ENCODE measurements at places on chromosomes 7 and 10. TPM values are rescaled to one million over a fixed set of nuclear protein-coding genes. Genes with fewer than 3 reads are reported as not detected.

GRCh38 chr7:110835849-110836248 lies 255.1 kb upstream of the LRRN3 start:
- no peak for DNase-seq

- DNase-seq = no peak
Measured at GRCh38 chr10:113042868-113043267, 92.8 kb downstream of the TCF7L2 start.

- DNase-seq = no peak
Measured at GRCh38 chr7:108090791-108091460, 39.2 kb downstream of the LAMB4 start.

- DNase-seq = no peak
Measured at GRCh38 chr10:117152668-117153067, 14.6 kb upstream of the VAX1 start.

- DNase-seq = no peak
Measured at GRCh38 chr7:96728139-96728538, 18.5 kb upstream of the SEM1 start.

Gene SEMA3D
- 5.9 TPM for total RNA-seq

GRCh38 chr10:14384116-14384730 lies 53.5 kb upstream of the FRMD4A start:
- no peak for DNase-seq

DNA sequence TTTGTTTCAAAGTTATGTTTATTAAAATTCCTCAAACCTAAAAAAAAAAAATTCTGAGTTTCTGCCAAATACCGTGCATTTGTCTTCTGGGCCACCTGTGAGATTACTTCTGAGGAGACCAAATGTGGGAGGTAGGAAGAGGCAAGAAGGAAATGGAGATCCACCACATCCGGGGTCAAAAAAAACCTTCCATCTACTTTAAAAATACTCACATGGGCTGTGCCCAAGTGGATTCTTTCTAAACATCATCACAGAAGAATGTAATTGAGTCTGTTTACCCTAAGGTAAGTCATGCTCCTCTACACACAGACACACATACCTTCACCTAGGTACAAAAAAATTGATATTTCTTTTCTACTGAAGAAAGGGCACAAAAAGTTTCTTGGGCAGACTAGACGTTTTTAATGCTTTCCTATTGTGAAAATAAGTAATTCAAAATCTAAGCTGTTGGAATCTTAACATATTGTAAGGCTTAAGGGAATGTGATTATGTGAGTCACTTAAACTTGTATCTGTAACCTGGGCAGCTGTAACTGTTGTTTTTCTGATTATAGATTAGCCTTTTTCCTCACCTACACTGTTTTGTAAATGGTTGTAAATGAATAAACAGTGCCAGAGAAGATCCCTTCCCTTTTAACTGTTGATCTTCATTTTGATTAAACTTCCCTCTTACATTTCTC lies 19.1 kb upstream of the SPOCK2 start:
- DNase-seq = no peak

- DNase-seq = no peak
Measured at GRCh38 chr10:127485153-127485857, 63.8 kb upstream of the NPS start.

DNA sequence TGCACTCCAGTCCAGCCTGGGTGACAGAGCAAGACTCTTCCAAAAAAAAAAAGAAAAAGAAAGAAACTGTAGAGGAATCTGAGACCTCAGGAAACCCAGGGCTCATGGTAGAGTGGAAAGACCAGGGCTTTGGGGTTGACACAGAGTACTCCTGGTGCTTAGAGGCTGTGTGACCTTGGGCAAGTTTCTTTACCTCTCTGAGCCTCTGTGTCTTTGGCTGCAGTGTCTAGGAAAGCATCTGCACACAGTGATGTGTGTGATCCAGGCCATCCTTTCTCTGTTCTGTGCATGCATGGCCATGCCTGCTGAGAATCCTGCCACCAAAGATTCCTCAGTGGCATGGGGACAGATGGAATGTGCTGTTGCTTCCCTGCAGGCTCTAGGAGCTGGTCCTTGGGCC lies 71.7 kb upstream of the GTF2I start:
- DNase-seq = no peak

Gene LYZL2
- total RNA-seq = not detected

- no peak for DNase-seq
Measured at GRCh38 chr7:88758381-88759229, 895 bp upstream of the ZNF804B start.

Gene SLC13A1
- total RNA-seq = not detected

Gene SFTPD
- 0.65 TPM for total RNA-seq

- DNase-seq = no peak
Measured at GRCh38 chr7:148156233-148156632, 434.3 kb upstream of the C7orf33 start.

DNA sequence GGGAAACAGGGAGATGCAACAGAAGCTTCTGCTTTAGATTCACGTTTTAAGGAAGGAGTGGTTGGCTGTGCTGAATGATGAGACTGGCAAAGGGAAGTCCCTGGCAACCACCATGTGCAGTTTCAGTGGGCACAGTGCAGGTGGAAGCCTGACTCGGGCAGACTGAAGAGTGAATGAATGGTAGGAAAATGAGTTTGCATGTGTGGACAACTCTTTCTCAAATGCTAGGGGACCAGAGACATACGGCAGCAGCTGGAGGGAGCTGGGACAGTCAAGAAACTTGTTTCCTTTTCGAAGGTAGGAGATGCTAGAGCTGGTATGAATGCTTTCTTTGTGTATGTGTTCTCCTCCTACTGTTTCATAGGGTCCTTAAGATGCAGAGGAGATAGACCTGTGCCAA lies 29.0 kb downstream of the PODXL start:
- peak; percentile 8 for DNase-seq

DNA sequence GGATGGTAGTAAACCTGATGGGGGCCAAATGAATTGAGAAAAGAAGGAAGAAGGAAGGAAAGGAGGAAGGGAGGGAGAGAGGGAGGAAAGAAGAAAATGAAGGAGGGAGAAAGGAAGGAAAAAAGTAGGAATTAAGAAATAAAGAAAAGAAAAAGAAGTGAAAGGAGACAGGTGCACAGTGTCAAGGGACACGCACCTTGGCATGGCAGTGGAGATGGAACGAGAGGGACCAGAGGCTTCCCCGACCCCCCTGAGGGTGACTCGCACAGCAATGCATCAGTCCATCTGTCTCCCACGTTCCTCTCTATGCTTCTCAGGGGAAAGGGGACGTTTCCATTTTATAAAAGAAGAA lies 199.6 kb downstream of the CXCL12 start:
- no peak for DNase-seq

- DNase-seq = peak; percentile 43
Measured at GRCh38 chr10:133257489-133258065, 19.1 kb downstream of the ADAM8 start.

Gene PROSER2
- total RNA-seq = 5.5 TPM

Gene CALU
- total RNA-seq = 131 TPM

Gene ACSL5
- 53.4 TPM for total RNA-seq

Gene STEAP4
- total RNA-seq = 318 TPM
